ENCODE measurements at places on chromosomes 6 and 20.

GRCh38 chr20:59069026-59069425 lies 26.4 kb upstream of the PRELID3B start:
- no peak for DNase-seq

GRCh38 chr20:21232546-21233280 lies 70.4 kb upstream of the XRN2 start:
- DNase-seq, result no peak

DNA sequence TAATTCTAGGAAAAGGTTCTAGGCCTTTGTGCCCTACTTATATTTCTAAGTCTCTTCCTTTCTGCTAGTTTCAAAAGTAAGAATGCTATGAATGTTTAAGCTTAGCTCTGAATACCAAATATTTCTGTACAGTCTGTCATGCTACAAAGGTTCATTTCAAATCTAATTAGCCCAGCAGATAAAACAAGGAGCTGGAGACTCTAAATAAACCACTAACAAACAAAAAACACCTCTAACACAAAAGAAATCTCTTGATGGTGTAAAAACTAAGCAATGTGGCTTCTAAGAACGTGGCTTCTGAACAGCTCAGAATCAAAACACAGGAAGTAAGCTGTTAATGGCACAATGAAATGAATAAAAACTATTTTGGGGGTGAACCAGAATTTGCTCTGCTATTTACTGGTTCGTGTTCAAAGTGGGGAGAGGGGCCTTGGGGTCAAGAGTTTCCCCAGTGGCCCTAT lies 198.3 kb downstream of the BCAS1 start:
- DNase-seq, result no peak

DNA sequence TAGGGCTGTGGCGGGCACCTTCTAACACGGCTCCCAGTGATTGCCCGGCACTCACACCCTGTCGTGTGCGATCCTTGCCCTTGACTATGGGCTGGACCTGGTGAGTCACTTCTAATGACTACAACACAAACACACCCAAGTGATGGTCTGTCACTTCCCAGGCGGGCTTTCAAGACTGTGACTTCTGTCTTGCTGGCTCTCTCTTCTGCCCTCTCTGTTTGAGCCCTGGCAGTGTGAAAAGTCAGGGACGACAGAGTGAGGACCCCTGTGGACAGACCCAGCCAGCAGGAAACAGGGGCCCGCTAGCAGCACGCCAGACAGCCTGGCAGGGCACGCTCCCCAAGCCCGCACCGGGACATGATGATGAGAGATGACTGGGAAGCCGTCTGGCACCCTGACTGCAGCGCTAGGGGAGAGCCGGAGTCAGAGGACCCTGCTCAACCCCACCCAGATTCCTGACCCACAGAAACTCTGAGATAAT lies 43.0 kb downstream of the KIF16B start:
- no peak for DNase-seq

GRCh38 chr6:16690608-16691142 lies 70.6 kb downstream of the ATXN1 start:
- no peak for DNase-seq

DNA sequence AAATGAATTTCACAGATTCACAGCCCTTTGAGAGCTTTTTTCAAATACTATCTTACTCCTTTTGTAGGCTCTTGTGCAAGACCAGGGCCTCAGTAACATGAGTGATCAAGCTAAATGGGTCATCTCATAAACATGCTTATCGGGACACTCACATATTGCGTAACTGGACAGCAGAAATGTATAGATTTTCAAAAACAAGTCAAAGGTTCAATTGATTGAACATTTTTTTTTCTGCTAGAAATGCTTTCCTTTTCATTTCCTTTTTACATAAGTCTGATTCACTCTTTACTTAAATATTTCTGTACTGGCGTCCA lies 8.7 kb upstream of the SALL4 start:
- DNase-seq, result no peak

DNA sequence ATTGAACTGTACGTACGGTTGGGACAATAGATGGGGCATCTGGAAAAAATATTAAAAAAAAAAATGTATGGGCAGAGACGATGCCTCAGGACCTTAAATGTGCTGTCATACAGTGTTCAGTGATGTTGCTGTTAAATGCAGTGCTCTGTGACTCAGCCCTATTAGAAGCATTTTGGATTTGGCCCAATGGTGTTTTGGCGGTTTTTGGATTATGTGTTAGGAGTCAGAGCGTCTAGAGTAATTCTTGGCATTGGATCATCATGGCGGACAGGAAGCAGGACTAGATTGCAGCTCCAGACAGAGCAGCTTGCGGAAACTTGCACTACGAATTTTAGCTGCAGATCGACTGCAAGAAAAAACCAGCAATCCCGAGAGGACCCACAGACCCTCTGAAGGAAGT lies 280.0 kb downstream of the SOX4 start:
- DNase-seq, result peak; percentile 82

- DNase-seq, result no peak
Measured at GRCh38 chr6:135887069-135887468, 35.6 kb downstream of the PDE7B start.

DNA sequence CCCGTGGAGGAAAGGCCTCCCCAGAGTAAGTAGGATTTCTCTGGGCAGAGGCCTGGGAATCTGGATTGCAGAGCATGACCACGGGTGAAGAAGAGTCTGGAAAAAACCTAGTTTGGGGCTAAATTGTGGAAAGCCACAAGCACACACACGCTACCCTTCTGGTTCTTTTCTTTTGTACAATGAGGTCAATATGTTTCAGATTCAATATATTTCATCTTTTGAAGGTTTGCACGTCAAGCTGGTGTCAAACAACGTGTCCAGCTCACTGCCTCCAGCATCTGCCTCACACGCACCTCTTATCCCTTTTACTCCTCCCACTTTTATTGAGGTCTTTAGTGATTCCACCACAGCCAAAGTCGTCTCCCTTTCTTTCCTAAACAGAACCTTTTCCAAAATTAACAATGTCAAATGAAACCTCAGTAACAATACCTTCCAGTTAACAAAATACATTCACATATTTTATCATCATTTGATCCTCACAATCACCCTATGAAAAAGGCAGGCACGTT lies 773 bp upstream of the EPB41L2 start:
- no peak for DNase-seq

- DNase-seq, result peak; percentile 50
Measured at GRCh38 chr20:24769878-24770627, 179.0 kb upstream of the CST7 start.

DNA sequence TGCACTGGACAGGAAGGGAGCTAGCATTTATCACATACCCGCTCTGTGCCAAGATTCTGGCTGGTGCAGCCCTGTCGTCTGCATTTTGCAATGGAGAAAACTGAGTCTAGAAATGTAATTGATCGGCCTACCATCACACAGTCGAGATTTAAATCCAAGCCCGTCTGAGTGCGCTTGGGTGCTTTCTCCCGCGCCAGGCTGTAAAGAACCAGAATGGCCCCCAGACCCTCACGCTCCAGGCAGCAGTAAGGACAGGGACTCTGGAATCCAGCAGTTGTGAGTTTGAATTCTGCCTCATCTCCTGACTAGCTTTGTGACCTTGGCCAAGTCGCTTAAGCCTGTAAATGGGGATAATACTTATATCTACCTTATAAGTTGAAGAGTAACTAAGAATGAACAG lies 10.8 kb downstream of the DYNLRB1 start:
- no peak for DNase-seq

DNA sequence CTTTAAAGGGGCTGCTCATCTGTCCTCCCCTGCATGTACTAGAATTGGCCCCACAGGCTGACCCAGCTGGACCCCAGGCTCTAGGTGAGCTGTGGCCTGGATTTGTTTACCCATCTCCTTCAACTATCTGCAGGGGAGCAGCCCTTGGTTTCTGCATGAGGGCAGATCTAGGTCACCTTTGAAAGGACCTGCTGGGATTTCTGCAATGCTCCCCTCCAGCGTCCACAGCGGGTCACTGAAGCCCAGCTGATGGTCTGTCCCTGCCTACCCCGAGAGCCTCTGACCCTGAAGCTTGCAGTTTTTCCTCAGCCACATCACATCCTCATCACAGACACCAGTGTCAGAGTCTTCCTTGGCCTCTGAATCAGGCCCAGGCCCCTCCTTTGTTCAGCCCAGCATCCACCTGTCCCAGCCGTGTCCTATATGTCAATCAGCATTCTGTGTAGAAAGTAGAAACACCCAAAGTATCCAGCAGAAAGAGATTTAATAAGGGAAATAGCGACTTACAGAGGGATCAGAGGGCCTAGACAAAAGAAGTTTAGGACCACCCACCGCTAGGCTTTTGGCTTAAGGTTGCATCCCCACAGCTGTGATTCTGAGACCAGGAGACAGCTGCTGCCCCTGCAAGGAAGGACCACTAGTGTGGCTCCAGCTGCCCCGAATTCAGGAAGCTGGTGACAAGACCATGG lies 243.1 kb downstream of the LRFN2 start:
- DNase-seq, result peak; percentile 38

DNA sequence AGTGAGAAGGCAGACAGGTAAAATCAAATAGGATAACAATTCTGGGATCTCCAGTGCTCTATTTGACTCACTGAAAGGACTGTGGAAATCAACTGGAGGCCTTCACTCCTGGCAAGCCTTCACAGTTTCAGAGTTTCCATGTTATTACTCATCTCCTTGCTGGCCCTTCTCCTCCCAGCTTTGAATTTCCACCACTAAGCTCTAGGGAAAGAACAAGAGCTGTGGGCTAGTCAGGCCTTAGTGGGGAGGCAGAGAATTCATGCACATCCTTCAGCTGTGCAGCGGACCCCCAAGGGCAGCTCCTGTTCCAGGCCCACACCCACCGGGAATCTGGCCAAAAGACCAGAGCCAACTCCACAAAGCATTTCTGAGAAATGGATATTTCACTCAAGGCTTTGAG lies 26.0 kb downstream of the MYLIP start:
- DNase-seq, result peak; percentile 72

DNA sequence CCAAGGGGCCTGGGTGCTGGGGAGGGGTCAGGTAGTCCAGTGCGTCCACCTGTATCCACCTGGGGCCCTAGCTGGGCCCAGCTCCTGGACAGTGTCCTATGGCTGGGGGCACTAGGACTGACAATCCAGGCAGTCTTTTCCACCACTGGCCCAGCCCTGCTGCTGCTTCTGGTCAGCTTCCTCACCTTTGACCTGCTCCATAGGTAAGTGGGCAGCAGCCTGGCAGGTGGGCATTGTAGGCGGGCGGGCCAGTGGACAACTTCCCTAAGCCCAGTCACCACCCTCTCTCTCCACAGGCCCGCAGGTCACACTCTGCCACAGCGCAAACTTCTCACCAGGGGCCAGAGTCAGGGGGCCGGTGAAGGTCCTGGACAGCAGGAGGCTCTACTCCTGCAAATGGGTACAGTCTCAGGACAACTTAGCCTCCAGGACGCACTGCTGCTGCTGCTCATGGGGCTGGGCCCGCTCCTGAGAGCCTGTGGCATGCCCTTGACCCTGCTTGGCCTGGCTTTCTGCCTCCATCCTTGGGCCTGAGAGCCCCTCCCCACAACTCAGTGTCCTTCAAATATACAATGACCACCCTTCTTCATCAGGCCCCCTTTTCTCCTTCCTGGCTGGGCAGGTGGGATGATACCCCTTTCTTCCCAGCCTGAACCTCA lies 584 bp downstream of the C20orf141 start:
- peak; percentile 41 for DNase-seq

DNA sequence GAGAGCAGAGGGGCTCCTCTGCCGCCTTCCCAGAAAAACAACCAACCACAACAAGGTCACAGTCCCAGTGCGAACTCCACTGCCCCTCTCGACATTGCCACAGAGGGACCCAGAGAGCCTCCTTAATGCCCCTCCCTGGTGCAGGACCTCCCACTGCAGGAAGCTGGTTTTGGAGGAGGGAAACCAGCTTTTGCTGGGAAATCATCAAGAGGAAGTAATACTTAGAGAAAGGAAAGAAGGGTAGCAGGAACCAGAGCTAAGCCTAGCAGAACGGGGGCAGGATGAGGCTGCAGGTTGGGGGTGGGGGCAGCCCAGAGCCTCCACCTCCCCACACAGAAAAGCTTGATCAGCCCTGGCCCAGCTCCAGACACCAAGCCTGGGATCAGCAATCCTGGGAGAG lies 37.7 kb upstream of the SIRPA start:
- DNase-seq, result no peak

GRCh38 chr6:108801366-108801765 lies 46.9 kb upstream of the ARMC2 start:
- no peak for DNase-seq

- DNase-seq, result no peak
Measured at GRCh38 chr20:10667077-10667401, 6.8 kb downstream of the JAG1 start.

DNA sequence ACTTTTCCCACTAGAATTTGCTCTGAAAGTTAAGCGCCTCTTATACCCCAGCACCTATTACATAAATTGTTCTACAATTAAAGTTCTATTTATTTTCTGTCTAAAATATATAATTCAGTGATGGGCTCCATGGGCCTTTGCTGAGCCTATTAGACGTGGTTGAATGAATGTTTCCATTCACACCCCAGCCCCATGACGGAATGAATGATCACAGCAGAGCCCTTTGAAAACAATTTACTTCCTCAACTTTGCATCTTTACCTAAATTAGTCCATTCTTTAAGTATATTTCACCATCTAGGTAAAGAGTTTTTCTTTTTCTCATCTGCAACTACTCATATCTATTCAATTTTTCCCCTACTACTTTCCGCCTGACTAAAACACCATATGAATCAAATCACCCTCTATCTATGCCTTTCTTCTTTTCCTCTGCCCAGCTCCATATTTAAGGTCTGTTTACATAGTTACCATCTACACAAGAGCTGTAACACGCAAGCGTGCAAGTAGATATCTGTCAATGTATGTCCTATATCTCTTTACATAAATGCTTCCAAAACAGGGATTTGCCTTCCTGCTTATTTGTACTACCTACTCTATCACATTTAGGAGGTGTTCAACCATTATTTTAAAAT lies 69.7 kb downstream of the ECT2L start:
- DNase-seq, result no peak

DNA sequence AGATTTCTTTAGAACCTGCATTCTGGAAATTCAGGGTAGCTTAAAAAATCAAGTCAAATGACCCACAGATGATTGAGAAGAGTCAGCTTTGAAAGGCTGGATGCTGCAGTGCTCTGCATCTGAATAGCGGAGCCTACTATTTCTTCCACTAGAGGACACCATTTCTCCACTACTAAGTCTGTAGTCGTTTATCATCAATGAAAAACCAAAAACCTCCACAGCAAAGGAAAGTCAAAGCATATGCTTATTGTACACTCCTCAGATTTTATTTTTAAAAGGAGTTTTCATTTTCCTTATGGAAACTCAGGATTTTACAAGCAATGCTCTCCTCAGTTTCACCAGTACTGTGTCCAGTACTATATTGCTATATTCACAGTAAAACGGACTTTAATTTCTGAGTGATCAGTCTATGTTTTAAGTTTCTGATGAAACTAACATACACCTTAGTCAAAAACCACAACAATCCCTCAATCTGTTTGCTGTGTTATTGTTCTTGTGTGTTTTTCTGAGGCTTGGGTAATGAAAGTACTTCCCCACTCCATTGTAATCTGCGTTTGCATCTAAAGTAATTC lies 50.5 kb upstream of the ENPP5 start:
- no peak for DNase-seq

- DNase-seq, result no peak
Measured at GRCh38 chr6:162124710-162125435, 602.7 kb downstream of the PRKN start.

Measured in ascending aorta (tissue), 2 donors.